Stimulated activated CD4-positive, alpha-beta T cell treated with anti-CD3 and anti-CD28 coated beads, TNF-alpha, amount 100 ng/mL, for 48 hours (primary cell): ENCODE measurements at places on chromosomes 7 and 10.

DNA sequence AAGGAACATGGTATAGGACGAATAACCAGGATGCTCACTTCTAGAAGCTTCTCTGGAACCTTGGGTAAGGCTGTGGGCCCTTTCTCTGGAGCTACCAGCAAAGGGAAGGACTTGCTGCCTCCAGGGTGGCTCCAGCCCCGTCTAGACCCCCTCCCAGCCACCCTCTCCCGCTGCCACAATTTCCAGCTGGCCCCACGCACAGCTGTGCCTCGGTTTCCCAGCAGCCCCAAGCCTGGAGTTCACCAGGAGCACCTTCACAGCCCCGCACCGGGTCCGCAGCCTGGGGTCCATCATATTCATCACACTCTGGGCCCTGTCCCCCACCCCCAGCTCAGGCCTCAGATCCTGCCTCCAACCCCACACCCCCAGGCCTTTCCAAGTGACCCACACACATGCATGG is 35.6 kb upstream of the GTF2IRD1 start:
- no peak for DNase-seq

DNA sequence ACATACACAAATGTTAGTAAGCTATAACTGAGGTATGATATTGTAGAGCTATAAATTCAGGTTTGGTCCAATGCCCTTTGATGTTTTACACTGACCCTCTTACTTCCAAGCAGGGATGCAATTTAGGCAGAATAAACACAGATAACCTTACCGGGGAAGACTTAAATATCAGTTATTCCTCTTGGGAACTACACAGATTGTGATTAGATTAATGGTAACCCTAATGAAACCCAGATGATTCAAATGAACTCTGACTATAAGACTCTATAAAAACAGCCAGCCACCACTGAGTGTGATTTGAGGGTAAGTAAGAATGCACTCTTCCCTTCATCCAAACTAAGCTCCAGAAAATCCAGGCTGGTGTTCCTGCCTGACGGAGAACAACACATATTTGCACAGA is 891.1 kb downstream of the NXPH1 start:
- DNase-seq, result no peak

DNA sequence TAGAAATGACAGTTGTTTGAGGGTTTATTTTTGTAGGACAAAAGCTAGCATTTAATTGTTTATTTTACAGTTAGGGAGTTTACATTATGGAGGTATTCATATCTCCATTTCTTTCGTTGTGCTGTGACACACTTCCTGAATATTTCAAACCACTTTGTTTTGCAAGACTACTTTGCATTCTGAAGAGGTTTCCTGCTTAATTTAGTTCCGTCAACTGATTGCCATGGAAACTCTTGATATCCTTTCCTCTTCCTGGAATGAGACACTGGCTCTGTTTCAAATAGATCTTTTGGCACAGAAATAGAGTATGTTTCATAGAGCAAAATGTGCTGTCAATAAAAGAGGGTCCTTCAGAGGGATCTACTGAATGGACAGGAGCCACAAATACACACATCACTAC is 159.5 kb upstream of the AGR3 start:
- no peak for DNase-seq

GRCh38 chr7:134873253-134873652 is 93.8 kb downstream of the CALD1 start:
- DNase-seq, result no peak

GRCh38 chr10:118033905-118034304 is 12.8 kb downstream of the RAB11FIP2 start:
- no peak for DNase-seq
